Endothelial cell (in vitro differentiated cells): ENCODE measurements at places on chromosomes 5 and 9.

- no peak for DNase-seq
Measured at GRCh38 chr9:109918339-109919163, 138.6 kb downstream of the PALM2AKAP2 start.

GRCh38 chr5:175567954-175568353 is 89.6 kb downstream of the SFXN1 start:
- no peak for DNase-seq

DNA sequence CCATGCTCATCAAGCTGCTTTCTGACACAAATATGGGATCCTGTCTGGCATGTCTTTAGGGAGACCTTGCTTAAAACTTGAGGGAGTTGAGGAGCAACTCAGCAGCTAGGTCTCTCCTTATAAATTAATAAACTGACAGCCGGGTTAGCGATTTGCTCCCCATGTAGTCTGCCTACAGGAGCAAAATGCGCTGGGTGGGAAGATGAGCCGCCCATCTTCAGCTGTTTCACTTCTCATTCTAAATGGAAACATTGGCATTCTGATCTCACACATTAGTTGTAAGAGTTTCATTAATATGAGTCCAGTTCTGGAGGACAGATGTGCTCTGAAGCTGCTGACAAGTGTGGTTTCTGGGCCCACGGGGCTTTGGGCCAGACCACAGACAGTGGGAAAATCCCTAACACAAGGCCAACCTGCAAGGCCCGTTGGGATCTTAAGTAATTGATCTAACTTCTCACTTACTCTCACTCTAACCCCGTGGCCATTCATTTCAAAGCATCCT is 197.0 kb downstream of the MCTP1 start:
- DNase-seq: no peak

DNA sequence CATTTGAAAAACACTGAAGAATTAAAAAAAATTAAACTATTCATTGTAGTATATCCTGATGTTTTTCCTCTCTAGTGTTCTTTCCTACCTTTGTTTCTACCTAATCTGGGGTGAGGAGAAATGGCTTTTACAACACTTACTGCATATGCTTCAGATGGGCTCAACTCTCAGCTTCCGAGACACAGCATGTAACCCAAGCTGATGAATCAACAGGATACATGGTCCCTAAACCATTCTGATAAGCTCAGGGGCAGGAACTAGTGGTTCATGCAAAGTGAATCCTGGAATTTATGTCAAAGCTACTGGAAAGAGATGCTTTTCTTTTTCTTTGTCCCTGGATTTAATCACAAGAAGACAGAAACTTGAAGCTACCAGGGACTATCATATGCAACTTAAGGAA is 672.5 kb upstream of the RORB start:
- DNase-seq: peak; percentile 26

DNA sequence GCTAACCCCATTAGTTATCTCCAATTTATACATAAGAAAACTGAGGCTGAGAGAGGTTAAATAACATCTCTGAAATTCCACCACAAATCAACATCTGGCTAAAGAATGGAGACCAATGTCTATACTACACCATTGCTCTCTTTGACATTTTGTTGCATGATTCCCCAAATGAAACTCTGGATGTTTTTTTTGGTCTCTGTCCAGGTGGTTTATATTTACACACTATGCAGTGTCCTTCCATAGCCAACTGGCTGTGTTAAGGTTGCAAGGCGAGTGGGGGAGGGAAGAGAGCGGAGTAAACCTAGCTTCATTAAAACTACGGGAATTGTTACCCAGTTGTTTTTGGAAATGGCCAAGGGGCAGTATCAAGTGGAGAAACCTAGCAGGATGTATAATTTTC is 67.2 kb downstream of the KIF4B start:
- no peak for DNase-seq

DNA sequence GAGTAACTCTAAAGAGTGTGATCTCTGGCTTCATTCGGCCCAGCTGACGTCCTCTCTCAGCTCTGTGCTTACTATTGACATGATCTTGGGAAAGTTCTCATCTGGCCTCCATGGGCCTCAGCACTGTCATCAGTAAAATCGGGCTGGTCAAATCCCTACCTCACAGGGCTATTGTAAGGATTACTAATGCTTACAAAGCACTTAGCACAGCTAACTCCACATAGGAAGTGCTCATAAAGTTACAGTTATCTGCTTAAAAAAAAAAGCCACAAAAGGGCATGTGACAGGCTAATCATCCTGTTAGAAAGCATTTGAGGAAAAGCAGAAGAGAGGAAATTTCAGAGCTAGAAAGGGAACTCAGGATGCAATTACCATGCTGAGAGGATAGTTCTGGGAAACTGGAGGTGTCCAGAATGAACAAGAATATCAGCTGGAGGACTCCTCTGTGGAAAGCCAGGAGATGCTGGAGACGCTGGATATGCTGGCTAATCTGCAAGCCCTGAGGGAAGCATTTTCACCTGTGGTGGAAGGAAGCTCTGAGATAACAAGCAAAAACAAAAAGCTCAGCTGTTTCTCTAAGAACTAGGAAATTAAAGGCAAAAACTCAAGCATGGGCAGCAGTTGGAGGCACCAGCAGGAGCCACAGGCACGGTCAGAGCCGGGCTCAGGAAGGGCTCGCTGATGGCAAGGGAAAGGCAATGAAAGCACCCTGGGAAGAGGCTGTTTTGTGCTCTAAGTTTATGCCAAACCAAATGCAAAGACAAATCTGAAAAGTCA is 4.4 kb upstream of the BHMT start:
- no peak for DNase-seq

DNA sequence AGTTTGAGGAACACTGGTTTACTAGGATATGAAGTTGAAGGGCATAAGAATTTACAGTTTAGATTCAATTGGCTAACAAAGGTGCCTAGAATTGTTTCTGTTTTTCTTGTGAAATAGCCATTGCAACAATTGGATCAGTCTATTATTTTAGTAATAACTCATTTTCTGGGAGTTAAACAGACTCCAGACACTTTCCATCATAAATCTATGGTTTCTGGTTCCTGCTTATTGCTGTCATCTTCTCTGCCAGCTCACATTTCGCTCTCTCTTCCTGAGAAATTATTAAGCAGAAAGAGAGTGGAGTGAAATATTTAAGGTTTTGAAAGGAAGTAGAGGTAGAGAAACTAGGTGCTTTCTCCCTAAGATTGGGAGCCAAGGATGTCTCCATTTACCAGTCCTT is 165.1 kb upstream of the PRR16 start:
- no peak for DNase-seq
